ENCODE measurements at places on chromosomes 2 and 18.

GRCh38 chr2:207375207-207375875 lies 154.4 kb upstream of the CREB1 start:
- no peak for DNase-seq

DNA sequence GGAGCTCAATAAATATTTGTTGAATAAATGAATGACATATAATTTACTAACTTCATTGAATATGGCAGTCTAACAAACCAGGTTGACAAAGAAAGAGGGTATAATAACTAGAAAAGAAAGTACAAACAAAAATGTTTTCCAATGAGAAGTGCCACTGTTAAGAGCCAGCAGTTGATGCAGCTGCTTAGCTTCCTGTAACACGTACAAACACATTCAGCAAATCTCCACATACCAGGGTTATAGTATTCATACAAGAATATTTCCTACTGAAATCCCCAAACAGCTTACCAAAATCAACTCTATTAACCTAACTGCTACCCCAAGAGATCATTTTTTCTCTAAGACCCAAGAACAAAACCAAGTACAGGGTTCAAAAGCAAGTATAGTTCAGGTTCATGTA lies 77.7 kb downstream of the THADA start:
- no peak for DNase-seq

- no peak for DNase-seq
Measured at GRCh38 chr2:174585657-174586252, 11.8 kb downstream of the WIPF1 start.

DNA sequence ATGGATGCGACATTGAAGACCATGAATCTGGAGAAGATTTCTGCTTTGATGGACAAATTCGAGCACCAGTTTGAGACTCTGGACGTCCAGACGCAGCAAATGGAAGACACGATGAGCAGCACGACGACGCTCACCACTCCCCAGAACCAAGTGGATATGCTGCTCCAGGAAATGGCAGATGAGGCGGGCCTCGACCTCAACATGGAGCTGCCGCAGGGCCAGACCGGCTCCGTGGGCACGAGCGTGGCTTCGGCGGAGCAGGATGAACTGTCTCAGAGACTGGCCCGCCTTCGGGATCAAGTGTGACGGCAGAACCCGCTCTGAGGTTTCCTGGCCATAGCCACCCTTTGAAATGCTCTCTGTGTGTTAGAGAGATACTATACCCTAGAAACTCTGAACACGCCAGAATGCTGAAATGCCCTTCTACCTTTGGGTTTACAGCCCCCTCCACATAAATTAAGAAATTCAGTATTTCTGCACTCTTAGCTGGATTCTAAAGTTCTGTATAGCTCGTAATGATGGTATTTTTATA lies 659 bp downstream of the CHMP1B start:
- DNase-seq, result peak; percentile 42

- no peak for DNase-seq
Measured at GRCh38 chr18:45322343-45322742, 292.9 kb upstream of the SLC14A2 start.
